Stimulated activated CD4-positive, alpha-beta T cell treated with anti-CD3 and anti-CD28 coated beads, Interleukin-15, amount 100 ng/mL, for 1 hour (primary cell): ENCODE measurements at places on chromosomes 6 and 20.

DNA sequence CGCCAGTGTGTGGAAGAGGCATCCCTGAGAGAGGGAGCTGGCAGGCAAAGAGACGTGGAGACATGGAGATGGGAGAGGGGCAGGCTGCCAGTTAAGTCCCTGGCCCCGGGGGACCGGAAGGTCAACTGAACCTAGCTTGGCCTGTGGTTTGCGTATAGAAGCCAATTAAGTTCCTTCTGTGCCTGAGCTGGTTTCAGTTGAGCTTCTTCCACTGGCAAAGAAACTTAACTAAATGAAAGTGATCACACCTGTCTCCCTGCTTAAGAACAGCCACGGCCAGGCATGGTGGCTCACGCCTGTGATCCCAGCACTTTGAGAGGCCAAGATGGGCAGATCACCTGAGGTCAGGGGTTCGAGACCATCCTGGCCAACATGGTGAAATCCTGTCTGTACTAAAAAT, 26.7 kb upstream of the NNAT start:
- no peak for DNase-seq

GRCh38 chr6:46736906-46737305, 1.7 kb upstream of the PLA2G7 start:
- DNase-seq, result no peak

GRCh38 chr6:18748314-18748713, 361.2 kb downstream of the RNF144B start:
- no peak for DNase-seq

DNA sequence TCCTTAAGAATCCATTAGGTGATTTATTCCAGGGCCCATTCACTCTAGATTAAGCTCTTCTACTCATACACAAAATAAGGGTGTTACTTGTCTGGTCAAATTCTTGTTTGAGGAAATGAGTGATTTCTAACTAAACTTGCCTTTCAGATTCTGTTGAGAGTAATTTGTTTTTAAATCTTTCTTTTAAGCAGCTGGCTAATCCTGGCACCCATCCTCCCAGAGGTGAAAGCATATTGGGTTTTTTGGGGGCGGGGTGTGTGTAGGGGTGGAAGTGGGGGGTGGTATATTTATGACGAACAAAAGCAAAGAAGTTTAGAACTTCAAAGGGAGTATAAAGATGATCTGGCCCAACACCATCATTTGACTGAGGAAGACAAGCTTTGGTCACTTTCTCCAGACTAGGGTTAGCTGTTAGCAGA, 94.7 kb downstream of the RTN4IP1 start:
- DNase-seq, result no peak

- no peak for DNase-seq
Measured at GRCh38 chr6:126145351-126145750, 159.0 kb downstream of the TRMT11 start.

- DNase-seq, result no peak
Measured at GRCh38 chr6:13511913-13512717, 24.7 kb upstream of the GFOD1 start.

DNA sequence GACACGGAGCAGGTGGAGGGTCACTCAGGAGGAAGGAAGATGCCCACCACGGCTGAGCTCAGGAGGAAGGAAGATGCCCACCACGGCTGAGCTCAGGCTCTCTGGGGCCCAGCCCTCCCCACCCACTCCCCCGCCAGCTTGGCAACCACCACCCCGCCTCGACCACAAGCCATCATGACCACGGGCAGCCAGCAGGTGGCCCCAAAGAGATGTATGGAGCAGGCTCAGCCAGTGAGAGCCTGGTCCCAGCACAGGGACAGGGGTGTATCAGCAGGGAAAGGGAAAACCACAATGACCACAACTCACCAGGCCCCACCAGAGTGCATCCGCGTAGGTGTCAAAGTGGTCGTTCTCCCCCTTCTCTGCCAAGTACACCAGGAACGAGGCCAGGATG, 30.4 kb downstream of the KCNQ2 start:
- DNase-seq, result peak; percentile 43

DNA sequence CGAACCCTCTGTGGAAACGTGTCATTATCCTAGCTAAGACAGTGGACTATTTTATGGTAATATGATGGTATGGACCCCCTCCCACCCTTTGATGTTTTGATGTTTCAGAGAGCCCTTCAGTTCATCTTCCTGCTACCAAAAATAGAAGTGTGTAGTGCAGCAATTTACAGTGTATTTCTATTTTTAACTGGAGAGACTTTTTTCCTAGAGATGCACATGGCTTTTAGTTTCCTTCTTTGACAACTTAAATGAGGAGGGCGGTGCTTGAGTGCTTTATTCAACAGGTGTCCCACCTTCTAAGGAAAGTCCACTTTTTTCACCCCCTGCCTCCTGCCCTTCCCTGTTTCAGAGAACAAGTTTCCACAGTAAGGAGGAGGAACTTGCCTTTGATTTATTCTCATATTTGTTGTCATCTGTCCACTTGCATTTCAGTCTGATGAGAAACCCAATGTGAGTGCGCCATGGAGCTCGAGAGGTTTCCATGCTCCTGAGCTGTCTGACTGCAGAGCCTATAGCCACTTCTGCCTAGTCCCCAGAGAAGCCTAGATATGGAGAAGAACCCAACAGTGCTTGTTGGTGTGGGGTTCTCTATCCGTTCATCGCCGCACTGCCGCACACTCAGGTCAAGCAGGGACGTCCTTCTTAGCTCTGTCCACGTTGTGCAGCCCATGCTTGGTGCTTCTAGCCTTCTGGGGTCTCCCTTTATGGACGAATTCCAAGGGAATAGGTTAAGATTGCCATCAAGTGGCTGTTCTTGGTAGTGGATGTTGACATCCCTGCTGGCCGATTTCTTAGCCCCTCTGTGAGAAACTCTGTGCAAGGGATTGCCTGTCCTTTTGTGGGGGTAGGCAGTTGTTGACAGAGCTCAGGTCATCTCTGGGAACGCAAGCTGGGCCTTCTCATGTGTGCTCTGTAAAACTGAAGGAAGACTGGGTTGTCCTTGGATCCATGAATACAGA, 144.2 kb downstream of the JARID2 start:
- DNase-seq, result no peak

DNA sequence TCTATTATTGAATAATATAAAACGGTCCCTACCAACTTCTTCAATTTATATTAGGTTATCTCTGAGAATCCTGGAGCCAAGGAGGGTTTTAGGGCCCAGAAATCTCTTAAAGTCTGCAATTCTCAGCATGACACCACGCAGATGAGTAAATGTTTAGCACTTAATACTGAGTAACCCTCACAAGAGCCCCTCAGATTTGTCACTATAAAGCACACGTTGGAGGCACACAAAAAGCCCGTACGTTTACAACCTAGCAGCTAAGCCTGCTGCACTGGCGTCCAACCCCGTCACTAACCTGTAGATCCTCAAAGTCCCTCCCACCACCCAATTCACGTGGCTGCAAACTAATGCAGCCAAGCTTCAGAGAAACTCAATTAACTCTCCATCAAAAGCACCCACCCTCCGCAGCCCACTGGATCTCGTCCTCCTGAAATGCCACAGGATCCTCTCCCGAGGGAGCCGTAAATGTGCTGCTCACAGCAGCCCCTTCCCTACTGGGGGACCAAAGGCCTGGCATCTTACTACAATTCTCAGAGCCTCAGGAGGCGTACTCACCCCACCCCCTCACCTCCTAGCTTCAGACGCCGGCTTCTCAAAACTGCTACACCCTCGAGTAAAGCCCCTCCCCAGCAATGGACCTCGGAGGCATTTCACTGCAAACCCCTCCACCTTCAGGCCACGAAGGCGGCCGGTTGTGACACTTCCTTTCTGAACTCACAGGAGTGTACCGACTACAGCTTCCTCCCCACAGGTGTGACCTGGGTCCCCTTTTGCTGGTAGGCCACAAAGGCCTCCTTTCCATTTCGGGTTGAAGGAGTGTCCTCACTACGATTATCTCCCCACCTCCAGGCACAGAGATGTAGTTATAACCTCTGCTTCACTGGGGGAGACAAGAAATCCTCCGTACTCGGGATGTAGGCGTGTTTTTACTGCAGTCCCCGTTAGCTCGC, 909 bp downstream of the CPNE1 start:
- peak; percentile 28 for DNase-seq

DNA sequence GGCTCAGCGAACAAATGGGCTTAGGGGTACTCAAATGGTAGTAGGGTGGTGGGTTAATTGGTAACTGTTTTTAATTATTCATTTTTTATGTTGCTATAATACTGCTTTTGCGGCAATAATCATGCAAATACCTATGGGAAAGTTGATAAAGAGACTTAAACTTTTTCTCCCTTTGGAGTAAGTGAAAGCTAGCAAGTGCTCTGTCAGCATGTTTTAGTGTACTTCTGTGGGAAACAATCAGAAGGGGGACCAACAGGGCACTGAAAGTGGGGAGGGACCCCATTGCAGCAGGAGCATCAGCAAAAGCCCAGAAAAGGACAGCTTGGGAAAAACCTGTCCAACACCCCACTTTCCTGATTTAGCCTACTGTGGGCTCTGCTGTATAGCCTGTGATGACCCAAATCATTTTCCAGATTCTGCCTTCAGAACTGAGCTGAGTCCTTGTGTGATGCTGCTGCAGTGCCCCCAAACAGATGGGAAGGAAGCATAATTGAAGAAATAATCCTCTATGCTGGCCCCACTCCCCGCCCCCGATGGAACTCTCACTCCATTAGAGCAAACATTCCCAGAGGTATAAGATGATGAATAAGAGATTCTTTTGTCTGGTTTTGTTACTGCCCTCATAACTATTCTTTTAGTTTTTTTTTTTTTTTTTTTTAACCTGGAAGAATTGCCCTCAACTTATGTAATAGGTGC, 322.8 kb downstream of the CD83 start:
- DNase-seq, result no peak

DNA sequence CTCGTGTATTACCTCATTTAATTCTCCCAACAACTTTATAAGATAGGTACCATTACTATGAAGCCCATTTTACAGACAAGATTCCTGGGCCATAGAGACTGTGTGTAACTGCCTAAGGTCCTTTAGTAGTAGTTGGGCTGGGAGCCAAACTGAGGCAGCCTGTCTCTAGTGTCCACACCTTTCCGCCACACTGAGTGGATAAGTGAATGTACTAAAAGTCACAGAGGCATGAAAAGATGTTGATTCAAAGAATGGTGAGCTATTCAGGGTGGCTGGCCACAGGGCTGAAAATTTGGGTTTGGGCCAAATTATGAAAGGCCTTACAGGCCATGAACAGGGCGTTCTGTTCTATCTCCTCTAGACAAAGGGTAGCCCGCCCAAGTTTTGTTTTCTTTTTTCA, 11.0 kb downstream of the CD24 start:
- no peak for DNase-seq

DNA sequence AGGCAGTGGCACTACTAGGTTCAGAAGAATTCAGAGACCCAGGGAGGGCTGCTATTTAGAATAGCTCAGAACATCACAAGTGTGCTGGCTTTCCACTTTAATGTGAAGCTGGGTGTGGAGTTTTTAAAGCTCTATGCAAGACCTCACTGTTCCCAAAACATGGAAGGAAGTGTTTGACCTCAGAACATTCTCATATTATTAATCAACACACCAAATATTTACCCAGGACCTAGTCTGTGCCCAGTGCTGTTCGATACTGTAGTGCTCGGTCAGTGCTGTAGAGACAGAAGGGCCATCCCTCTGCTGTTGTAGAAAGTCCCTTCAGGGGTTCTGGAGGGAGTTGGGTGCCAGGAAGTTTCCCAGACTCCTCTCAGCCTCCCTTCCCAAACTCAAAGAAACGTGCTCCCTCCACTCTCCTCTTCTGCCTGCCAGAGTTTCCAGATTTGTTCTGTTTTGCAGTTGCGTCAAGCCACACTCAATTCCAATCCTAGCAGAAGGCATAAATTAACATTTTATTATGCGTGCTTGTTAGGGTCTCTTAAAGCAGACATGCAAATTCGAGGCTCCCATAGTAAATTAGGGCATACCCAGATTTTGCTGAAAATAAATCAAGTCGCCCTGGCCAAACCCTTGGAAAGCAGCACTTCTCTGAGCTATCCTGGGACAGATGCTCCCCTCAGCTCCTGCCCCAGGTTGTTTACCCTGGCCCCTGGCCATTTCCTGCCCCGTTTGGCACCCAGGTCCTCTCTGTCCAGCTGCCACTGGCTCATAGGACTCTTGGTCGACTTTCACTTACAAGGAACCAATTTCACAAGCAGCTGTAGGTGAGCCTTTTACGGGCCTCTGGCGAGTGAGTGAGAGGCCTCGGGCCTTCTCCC, 248.6 kb downstream of the HIVEP2 start:
- no peak for DNase-seq

DNA sequence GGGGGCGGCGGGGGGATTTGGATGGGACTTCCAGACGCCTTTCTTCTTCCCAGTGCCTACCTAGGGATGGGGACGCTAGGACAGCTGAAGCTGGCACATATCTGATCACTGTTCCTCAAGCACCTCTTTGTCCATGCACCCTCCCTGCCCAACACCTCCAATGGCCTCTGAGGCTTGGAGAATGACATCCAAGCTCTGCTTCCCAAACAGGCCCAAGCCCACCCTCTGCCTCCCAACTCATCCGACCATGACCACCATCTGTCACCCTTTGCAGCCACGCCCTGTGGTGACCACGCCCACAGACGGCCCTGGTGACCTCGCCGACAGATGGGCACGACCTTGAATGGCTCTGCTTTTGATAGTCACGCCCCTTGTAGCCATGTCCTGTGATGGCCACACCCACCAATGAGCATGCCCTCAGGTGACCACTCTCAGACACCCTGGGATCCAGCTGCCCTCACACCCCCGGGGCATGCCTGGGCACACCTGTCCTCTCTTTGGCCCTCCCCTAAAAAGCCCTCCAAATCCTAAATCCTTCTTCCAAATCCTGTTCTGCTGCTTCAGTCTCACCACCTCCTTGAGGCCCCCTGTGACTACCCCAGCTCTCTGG, 51.0 kb downstream of the SSR1 start:
- DNase-seq, result no peak

DNA sequence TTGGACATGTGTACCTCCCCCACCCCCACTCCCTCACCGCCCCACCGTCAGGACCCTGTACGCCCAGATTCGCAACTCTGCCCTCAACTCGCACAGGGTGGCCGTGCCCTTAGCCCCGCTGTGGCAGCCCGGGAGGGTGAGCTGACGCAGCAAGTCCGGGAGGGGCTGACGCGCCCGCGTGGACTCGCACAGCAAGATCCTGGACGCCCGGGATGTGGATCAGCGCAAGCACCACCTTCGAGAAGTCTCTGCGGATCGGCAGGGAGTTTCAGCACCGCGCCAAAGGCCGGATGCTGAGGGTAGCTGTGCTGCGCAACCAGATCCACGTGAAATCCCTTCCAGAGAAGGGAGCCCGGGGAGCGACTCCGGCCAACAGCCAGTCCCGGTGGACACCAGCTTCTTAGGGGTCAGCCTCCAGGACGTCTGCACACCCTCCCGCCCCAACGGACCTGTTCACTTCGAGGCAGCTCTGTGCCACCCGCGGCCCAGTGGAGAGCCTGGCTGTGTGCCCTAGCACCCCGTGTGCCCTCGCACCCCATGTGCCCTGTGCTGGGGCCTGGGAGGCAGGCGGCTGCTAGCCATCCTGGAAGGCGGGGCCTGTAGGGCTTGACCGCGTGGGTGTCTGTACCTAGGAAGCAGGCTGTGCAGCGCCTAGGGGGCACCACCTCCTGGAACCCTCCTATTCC, 6.7 kb upstream of the GJA10 start:
- DNase-seq, result no peak

- DNase-seq, result no peak
Measured at GRCh38 chr6:121816906-121817540, 381.6 kb downstream of the GJA1 start.
